Kidney (tissue), 22 donors: ENCODE measurements at places on chromosomes 7 and 10. TPM values are rescaled to one million over a fixed set of nuclear protein-coding genes. Genes with fewer than 3 reads are reported as not detected.

Gene LLCFC1
- not detected for polyA plus RNA-seq

Gene PPP1R17
- polyA plus RNA-seq, result not detected

Gene CYP3A7
- polyA plus RNA-seq, result 0.69 TPM

Gene AKR1C8
- polyA plus RNA-seq, result not detected

Gene GIMAP6
- polyA plus RNA-seq, result 14.3 TPM

Gene TMEM213
- polyA plus RNA-seq, result 96.9 TPM

Gene CALHM3
- polyA plus RNA-seq, result not detected

Gene GRM3
- polyA plus RNA-seq, result not detected

Gene LRRC18
- not detected for polyA plus RNA-seq

Gene FAM171A1
- polyA plus RNA-seq, result 30.4 TPM
